MV-4-11 (cell line): ENCODE measurements at places on chromosomes 1 and 21.

- no peak for DNase-seq
Measured at GRCh38 chr1:218890451-218890850, 283.2 kb upstream of the LYPLAL1 start.

DNA sequence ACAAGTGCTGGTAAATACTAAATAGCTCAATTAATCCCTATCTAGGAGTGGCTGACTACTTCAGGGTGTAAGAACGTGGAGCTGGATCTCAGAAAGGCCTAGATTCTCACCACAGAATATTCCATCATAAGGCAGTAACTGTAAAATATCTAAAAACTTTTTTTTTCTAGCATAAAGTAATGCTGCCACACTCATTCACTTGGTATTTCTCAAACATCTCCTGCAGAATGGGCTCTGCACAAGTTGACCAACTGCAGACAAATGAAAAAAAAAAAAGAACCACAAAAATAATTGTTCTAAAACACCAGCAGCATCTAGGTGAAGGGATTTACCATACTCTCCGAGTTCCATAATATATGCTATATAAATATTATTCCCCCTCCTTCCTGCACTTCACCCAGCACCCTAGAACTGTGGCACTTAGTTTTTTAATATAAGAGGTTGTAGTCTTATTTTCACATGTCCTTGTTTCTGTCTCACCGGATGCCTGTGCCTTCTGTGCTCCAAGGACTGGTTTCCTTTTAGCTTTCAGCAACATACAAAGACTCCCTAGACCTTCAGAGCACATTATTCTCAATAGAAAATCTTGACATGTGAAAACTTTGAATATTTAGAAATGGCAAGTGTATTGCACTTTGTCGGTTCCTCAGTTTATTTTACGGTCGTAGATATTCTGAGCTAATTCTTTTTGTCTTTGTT is 8.9 kb downstream of the VSIG8 start:
- no peak for DNase-seq

DNA sequence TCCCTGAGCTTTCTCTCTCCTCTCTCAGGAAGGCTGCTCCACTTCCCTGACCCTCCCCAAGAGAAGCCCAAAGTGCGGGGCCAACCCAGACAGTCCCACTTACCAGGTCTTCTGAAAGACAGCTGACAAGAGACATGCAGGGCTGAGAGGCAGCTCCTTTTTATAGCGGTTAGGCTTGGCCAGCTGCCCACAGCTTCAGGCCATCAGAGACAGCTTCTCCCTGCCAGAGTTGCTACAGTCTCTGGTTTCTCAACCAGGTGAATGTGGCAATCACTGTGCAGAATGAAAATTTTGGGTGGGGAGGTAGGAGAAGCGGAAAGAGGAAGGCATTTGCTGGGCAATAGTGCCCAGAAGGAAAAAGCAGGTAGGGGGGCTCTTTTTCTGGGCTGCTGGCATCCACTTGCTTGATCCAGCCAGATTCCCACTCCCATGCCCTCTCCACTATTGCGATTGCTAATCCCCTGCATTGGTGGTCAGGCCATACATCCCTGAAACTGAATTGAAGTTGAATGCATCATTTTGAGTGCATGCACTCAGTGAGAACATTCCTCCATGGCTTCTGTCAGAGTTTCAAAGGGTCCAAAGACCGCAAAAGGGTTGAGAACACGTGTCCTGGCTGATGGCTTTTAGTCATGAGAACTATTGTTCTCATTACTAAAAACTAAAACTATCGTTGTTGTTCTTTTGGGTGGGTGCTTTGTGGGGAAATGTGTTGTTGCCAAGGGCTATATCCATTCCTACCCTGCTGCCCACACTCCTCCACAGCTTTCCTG is at the start of gene S100A8:
S100A8 (minus strand) TSS at position 136 of the 773 bp plus-strand sequence. CDS start 538 bp downstream, outside the sequence.
- DNase-seq, result peak; percentile 82

GRCh38 chr1:226939438-226940028 is 561 bp upstream of the COQ8A start:
- peak; percentile 72 for DNase-seq

- DNase-seq, result no peak
Measured at GRCh38 chr1:163824006-163824405, 502.3 kb downstream of the NUF2 start.

DNA sequence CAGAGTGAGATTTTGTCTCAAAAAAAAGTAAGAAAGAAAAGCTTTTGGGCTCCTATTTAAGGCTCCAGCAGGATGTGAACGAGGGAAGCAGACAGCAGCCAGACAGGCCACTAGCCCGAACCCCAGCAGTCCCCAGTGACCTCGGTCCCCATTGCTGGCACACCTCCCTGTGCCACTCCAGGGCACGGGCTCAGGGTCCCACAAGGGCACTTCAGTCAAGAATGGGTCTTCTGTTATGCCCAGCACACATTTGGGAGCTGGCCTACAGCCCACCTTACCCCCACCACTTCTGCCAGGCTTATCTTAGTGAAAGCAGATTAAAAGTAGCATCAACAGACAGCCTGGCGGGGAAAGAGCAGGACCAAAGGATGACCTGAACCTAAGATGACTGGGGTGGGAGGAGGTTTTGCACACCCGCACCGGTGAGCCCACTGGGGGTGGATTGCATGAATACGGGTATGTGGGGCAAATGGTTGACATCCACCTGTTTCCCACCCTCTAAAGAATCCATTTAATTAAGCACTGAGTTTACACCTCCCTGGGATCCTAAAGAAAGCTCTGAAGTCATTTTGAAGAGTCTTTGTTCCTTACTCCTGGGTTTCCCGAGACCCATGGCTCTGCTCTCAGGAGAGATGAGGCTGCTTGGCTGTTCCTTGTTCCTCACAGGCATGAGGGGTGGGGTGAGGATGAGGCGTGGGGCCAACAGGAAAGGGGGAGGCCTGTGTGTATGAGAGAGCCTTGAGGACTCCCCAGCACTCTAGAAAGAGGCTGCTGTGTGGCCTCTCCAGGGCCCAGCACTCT is 4.7 kb downstream of the CHI3L1 start:
- no peak for DNase-seq

DNA sequence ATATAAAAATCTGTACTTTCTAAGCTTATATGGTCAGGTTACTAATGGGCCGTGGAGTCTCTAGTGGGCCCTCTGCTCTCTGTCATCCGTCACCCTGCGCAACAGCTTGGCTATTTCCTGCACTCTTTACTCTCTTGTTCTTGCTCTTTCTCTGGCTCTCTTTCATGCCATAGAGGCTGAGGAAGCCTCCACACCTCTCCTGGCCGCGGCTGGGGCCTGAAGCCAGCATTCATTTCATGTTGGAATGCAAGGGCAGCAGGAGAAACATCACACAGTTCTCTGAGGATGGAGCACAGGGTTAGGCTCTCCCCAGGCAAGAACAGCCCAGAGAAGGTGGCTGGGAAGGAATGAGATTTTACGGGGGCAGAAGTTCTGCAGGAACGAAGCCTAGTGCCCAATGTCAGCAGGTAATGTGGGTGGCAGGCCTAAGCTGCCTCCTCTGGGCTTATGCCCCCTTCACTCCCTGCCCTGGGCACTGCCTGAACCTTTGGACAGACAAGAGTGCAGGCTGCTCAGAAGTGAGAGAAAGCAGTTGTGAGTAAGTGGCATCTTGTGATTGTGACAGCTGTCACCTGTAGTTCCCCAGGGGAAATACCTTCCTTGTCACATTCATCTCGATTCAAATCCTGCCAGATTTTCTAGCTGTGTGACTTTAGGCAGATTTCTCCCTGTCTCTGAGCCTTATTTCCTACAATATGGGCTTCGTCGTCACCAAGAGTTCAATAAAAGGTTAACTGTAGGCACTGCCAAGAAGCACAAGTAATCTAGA is 3.6 kb upstream of the FHAD1 start:
- DNase-seq, result no peak

GRCh38 chr1:165248969-165249571 is 107.4 kb downstream of the LMX1A start:
- no peak for DNase-seq

DNA sequence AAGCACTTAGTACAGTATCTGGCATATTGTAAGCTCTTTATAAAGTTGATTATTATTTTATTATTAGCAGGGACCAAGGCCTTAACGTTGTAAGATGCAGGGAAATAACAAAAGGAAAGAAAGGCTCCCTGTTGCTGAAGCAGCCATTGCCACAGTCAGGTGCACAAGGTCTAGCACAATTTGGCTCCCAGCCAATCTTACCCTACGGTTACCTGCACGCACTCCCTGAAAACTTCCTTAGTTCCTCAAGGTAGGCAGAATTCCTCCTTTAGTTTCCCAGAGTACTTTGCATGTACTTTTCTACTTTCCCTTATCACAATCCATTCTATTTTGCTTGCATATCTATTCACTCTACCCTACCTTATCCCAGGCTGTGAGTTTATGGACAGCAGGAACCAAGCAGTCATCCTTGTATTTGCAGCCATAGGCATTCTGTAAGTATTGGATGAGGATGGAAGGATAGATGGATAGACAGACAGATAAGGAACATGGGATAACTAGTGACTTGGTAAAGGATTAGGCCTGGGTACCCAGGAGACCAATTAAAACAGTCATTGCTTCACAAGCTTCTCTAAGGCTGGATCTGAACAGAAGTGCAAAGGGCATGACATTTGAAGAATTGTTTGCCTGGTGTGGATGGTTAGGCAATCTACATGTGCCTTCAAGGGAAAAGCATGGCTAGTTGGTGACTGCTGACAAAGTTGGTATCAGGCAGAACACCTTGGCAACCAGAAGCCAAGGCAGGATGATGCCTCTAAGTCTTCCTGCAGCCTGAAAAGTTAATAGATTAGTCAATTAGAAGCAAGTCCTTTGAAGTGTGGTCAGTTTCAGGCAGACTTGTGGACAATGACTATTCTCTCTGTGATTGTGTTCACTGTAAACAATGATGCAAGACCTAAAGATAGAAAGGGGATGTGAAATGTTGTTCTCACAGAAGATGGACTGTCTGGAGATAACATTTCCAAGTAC is 20.8 kb upstream of the JAK1 start:
- DNase-seq, result peak; percentile 86

DNA sequence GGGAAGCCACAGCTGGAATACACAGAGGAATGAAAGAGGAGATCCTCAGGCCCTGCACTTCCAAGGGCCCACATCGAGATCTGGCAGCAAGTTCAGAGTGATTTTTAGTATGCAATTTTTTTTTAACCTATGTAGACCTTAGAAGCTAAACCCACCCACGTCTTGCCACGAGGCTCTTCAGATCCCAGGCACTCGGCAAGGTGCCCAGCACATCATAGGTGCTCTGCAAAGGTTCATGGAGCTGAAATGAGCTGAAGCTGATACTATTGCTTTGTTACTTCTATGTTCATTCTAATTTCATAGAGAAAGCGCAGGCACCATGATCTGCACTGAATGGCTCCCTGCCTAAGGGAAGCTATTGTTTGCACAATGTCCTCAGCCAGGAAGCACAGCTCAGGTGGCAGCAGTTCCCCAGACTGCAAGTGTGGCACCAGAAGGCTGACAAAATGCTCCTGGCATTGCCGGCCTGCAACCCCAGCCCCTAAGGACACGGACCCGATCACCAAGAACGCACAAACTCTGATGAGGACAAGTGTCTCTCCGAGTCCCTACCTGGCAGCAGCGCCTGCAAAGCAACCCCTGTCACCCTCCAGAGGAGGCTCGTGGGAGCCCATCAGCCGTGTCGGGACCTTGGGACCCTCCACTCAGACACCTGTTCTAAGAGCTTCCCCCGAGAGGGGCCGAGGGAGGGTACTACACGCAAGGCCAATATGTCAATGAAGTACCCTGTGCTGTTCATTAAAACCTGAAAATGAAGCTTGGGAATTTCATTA is 264.2 kb downstream of the NPHP4 start:
- no peak for DNase-seq

- DNase-seq, result no peak
Measured at GRCh38 chr1:226697151-226697928, 41.7 kb downstream of the ITPKB start.

DNA sequence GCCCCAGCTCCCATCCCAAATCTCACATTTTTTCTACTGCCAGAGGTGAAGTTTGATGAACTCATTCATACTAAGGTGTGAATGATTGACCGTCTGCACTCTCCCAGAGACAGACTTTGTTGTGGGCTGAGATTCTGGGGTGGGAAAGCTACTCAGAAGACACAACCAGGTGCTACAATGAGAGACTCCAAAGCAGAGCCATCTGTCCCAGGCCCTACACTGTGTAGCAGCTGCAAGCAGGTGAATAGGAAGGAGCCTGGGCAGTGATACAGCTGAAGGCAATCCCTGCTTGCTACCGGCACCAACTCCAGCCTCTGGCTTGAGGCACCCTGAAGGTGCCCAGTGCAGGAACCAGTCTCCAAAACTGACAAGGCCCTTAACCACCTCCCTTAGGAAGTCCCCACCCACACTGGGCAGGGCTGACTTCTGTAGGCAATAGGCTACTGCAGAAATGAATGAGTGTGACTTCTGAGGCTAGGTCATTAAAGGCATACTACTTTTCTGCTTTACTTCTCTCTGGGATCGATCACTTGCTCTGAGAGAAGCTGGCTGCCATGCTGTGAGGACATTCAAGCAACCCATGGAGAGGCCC is 79.7 kb upstream of the RUNX3 start:
- no peak for DNase-seq

- DNase-seq, result no peak
Measured at GRCh38 chr21:25639551-25640201, 618 bp downstream of the JAM2 start.
